Heart left ventricle (tissue), 16 donors: ENCODE measurements at places on chromosomes 12 and 14. TPM values are rescaled to one million over a fixed set of nuclear protein-coding genes. Genes with fewer than 3 reads are reported as not detected.

The CCNT1 gene
- total RNA-seq = 11.0 TPM

The TAS2R50 gene
- total RNA-seq = 0.90 TPM

DNA sequence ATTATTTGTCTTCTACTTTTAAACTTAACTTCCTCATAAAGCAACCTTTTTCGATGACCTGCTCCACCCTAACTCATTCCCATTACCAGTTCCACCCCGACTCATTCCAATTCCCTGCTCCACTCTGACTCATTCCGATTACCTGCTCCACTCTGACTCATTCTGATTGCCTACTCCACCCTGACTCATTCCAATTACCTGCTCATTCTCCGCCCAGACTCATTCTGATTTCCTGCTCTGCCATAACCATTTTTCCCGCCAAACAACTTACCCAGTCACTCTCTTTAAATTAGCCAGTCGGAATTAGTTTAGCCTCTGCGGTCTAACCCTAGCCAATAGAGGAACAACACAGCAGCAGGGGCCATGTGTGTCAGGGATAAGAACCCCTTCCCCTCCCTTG is 249.1 kb downstream of the DPY19L2 start:
- DNase-seq = no peak

The ZNF268 gene
- total RNA-seq = 13.3 TPM

- DNase-seq = no peak
These were observed 23.6 kb upstream of the WNK1 start for GRCh38 chr12:728781-729180.

- DNase-seq = no peak
These were observed 417.1 kb downstream of the AEBP2 start for GRCh38 chr12:19856389-19856788.

The JAG2 gene
- 20.4 TPM for total RNA-seq

DNA sequence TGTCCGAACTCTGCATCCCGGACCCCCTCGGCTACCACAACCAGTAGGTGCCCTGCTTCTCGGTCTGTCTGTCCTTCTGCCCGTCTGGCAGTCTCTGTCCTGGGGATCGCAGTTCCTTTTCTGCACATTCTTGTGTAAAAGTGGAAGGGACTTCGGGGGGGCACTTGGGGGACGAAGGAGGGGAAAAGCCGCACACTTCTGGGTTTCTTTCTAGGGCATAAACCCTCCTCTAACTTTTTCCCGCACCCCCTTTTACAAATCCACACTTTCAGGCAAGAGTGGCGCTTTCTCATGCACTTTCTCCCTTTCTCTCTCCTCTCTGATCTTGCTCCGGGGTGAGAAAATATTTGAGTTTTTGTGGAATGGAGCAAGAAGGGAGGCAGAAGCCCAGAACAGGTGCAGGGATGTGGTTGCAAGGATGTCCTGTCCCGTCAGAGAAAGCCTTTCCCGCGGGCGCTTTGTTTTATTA is 506 bp downstream of the ESRRB start:
- DNase-seq = no peak

GRCh38 chr12:13119826-13120225 is 16.4 kb upstream of the GSG1 start:
- DNase-seq = no peak

The NRXN3 gene
- total RNA-seq = 1.9 TPM

DNA sequence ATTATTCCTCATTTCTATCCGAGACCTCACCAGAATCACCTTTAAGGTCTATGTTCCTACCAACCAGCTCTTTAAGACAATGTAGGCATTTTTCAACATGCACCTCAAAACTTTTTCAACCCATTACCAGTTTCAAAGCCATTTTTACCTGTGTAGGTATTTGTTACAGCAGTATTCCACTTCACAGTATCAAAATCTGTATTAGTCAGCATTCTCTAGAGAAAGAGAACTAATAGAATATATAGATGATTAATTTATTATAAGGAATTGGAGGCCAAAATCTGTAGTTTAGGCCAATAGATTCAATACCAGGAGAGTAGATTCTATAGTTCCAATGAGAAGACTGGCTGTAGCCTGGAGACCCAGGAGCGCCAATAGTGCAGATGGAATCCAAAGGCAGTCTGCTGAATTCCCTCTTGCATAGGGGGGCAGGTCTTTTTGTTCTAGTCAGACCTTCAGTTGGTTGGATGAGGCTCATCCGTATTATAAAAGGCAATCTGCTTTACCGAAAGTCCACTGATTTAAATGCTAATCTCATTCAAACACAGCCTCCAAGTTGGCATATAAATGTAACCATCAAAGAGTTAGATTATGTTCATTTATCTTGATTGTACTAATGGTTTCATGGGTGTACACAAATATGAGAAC is 151.6 kb upstream of the SYT1 start:
- no peak for DNase-seq

- no peak for DNase-seq
These were observed 44.5 kb downstream of the MVK start for GRCh38 chr12:109618082-109618481.

GRCh38 chr14:54331516-54331915 is 65.3 kb upstream of the CDKN3 start:
- no peak for DNase-seq

DNA sequence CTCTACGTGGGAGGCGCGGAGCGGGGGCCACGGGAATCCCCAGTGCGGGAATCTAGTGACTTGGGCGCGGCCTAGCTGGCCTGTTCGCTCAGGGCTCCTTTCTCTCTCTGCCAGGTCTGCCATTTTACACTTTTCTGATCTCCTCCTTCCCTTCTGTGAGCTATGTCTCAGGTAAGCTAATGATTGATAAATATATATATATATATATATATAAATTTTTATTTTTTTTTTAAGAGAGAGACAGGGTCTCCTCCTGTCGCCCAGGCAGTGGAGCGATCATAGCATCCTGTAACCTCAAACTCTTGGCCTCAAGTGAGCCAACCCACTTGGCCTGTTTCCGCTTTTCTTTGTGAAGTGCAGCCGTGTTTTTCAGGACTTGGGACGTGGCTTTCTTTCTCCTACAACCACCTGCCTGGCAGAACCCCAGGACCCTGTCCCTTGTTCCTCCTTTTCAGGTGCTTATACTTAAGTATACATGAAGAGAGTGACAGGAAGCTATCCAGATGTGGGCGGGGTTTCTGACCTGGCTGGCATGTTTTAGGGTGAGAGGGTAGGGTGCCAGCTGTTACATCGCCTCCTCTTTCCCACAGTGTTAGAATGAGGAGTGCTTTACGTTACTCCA is 547 bp downstream of the ZNF140 start:
- DNase-seq = no peak

DNA sequence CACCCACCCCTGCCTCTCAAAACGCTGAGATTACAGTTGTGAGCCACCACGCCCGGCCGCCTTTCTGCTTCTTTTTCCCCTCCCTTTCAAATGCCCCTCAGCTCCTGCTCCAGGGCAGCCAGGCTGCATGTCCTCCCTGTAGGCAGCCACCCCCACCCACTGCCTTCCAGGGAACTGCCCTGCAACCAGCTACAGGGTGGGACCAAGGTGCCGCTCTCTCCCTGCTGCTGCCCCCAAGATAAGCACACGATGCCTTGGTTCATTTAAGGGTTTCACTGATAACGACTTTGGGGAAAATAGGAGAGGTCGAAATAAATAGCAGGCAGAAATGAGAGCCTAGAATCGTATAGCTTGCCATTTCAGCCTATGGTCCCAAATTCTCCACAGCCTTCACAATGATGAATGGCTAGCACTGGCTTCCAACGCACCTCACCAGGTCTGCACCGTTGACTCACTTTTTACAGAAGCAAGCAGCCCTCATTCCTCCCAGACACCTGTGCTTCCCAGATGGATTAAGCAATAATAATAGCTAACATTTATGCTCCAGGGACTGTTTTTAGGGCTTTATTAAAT is 40.7 kb downstream of the ATG14 start:
- no peak for DNase-seq

- no peak for DNase-seq
These were observed 12.2 kb upstream of the PCED1B start for GRCh38 chr12:47067176-47067575.

- no peak for DNase-seq
These were observed 92.1 kb upstream of the FZD10 start for GRCh38 chr12:130070126-130070611.

The DGKA gene
- total RNA-seq = 5.3 TPM
